Germinal center (tissue), 1 donor: ENCODE measurements at places on chromosomes 1 and 21.

- DNase-seq = no peak
Measured at GRCh38 chr1:111907321-111907720, 82.1 kb downstream of the KCND3 start.

- no peak for DNase-seq
Measured at GRCh38 chr1:35164893-35165292, 28.1 kb downstream of the SFPQ start.

DNA sequence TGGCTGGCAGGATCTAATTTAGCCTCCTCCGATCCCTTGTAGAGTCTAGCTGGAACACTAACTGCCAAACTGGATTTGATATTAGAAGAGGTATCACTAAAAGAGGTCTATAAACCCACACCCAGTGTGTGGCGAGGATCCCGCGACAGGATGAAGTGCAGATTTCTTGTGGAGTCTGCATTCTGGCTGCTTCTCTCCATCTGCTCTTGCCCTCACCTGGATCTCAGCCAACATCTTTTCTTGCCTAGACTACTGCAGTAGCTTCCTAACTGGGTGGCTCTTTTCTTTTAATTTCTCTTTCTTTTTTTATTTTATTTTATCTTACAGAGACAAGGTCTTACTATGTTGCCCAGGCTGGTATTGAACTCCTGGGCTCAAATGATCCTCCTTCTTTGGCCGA is 48.9 kb upstream of the CAPZB start:
- no peak for DNase-seq

DNA sequence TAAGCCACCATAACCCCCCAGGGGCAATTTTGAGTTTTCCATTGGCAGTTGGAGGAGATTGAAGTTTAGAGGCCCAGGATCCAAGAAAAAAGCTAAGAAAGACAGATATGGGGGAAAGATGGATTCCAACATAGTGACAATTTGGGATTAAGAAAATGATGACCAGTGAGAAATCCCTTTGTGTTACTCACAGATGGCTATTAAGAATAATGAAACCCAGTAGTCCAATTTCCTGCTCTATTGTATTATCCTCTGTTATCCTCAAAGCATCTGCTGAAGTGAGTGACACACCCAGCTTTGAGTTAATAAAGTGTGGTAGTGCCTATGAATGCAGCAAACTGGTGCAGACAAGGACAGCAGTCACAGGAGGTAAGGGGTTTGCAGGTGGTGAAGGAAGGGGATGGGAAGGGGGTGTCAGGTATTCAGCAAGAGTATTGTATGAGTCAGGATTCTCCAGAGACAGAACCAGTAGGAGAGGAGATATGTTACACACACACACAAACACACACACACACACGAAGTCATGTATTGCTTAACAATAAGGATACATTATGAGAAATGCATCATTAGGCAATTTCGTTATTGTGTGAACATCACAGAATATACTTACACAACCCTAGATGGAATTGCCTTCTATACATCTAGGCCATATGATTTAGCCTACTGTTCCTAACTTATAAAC is 112.4 kb upstream of the VANGL1 start:
- DNase-seq = no peak

DNA sequence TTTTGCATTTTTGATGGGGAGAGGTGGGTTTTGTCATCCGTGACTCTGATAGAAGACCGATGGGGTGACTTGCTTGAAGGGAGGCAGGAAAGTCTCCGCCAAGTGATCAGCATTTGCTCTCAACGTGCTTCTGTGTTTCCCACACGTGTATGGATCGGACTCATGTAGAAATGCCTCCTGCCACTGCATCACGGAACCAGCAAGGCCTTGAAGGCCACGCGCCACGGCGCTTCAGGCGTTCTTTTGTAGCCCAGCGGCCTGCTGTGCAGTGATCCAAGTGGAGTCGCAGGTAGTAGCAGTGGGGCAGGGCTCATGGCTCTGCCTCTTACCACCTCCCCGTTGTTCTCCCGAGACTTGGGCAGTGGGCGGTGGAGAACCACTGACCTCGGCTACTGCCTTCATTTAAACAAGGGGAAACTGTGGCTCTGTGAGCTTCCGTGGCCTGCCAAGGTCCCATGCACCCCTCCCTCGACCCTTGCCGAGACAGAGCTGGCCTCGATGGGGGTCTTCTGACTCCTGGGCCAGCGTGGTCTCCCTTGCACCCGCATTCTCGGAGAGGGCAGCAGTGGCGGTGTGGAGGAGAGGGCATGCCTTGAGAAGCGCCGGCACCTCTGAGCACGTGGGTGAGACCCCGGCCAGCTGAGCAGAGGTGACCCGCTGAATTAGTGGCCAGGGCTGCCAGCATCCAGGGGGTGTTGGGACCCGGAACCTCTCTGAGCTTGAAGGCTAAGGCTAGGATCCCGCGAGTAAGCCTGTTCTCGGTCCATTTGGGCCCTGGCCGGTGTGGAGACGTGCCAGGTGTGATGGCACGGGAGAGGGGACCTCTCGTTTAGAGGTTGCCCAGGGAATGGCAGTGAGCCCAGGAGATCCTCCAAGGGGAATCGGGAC is 46.1 kb upstream of the ABCG1 start:
- no peak for DNase-seq

DNA sequence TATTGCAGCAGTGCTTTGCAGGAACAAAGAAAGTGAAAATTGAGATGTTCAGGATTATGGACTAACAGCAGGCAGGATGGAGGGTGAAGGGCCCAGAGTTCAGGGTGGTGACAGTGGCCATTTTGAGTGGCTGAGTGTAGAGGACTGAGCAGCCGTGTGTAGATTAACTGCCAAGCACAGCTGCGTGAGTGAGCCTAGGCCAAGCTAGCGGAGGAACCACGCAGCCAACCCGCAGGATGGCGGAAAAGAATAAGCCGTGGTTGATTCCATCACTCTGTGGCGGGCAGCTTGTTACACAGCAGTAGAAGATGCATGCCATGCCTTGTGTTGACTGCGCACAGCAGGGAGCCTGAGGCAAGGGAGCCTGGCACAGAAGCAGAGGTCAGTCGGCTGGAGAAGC is 102.5 kb upstream of the KIF26B start:
- DNase-seq = no peak

DNA sequence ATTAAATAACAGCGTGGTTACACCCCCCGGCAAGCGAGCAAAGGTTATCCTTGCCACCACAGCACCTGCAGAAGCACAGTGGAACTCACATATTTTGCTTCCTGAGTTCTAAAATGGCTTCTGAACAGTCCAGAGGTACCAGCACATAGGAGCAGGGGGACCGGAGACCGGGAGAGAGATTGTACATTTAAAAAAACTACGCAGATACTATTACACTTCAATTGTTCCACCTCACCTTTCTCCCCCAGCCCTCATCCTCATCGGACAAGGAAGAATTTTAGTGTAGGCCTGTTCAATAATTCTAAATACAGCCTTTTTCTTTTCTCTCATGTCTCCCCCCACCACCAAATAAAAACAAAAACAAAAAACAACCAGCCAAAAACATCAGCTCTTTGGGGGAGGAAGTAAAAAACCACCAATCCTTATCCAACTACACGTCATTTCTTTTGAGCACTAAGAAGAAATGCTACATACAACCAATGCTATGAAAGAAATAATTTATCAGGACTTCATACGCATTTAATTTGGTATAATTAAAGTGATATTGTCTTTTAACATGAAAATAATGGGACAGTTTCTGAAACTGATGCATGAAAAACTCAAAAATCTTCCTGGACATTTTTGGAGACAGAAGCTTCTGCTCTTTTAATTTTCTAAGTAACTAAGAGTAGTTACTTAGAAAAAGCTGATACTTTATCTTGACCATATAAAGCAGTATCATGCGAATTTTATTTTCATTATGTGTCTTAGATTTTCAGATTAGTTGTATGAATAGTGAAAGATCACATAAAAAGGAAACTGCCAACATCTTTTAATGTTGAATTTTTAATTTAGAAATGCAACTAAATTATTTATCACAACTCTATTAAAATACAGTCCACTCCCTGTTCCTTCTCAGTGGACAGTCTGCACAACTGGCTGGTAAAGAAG is 9.1 kb downstream of the CDKN2C start:
- peak; percentile 24 for DNase-seq

DNA sequence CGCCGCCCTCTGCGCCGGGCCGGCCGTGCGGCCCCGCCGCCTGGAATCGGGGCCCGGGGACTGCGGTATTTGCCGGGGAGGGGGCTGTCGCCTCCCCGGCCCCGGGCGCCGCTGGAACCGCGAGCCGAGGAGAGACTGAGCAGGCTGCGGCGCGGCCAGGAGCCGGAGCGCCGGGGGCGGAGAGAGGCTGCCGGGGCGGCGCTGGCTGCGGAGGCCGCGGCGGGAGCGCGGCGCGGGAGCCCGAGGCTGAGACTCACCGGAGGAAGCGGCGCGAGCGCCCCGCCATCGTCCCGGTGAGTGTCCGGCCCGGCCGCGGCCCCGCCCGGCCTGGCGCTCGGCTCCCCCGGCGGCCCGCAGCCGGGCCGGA is 746 bp downstream of the DYRK1A start:
- DNase-seq = peak; percentile 24

DNA sequence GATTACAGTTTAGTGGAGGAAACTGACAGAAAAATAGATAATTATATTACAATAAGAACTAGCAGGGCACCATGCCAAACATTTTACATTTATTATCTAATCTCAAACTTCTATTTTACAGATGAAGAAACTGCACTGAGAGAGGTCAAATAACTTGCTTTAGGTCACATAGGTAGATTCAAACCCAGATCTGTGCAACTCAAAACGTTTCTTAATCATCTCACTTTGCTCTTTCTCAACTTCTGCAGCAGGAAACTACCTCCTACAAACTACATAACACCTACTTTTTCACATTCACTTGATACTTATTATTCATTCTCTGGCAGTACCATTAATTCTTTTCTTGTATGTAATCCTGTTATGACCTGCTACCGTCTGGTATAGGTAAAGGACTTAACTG is 49.9 kb upstream of the BCL10 start:
- DNase-seq = no peak

DNA sequence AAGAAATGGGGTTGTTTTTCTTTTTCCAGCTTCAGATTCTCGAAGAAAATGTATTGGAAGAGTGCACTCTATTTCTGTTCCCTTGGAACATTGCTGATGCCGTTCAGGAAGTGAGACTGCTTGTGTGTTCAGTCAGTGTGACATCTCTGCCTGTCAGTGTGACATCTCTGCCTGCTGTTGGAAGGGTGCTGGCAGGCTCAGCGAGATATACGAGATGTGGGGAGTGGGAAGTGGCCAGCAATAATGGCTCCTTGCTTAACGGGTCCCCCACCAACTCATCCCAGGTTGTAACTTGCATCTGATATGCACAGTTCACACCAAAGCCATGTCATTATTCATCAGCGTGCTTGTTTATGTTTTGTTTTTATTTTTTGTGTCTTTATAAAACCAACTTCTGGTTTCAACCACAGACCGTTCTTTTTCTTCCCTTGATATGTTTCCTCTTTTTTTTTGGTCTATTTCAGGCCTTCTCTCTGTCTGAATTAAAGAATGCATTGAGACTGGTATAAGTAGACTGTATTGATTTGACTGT is 145.4 kb downstream of the GALNT2 start:
- DNase-seq = peak; percentile 66

GRCh38 chr1:148388260-148389026 is 94.7 kb downstream of the PPIAL4G start:
- DNase-seq = peak; percentile 89

- no peak for DNase-seq
Measured at GRCh38 chr1:220877377-220878095, 1.7 kb upstream of the HLX start.

GRCh38 chr1:8430476-8430875 is 112.6 kb downstream of the SLC45A1 start:
- no peak for DNase-seq

DNA sequence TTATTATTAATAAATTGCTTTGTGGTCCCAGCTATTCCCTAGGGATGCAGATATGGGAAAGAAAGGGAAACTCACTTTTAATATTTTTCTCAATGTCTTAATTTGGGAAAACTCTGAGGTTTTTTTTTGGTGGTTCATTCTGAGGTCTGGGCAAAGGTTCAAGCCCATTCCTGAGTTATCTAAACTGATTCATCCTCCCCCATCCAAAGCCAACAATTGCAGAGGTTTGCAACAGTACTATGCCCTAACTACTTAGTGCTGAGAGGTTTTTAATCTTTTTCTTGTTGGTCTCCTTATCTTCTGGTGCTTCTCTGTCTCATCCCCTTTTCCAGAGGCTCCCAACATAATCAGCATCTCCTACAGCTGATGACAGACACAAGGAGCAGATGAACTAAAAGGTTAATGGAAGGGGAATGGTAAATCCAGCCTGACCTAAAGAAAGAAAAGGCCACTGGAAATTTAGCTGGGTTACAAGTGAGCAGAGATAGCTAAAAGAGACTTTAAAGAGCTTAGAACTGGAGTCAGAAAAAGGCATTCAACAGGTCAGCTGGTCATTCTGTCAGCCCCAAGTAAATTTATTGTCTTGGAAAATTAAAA is 390.4 kb downstream of the TGFB2 start:
- no peak for DNase-seq

DNA sequence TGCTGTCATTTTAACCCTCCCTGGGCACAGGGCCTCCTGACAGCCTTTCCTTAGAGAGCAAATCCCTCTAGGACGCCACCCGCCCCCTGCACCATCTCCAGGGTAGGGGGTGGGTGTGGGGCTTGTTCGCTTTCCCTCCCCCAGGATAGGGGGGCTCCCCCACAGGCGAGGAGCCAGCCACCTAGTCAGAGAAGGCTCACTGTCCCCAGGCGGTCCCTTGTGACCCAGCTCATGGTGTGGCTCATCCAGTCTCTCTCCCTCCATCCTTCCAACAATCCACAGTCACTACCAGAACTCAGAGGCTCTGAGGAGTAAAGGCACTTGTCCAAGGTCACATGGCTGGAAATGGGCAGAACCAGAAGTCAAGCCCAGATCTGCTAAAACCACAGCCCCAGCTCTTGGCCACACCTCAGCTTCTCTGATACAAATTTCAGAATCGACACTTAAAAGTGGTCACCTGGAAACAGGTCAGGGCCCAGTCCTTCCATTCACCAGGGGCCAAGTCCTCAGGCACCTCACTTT is 89.8 kb downstream of the MRPL37 start:
- no peak for DNase-seq

GRCh38 chr1:90823686-90824085 is 106.6 kb upstream of the BARHL2 start:
- DNase-seq = no peak

DNA sequence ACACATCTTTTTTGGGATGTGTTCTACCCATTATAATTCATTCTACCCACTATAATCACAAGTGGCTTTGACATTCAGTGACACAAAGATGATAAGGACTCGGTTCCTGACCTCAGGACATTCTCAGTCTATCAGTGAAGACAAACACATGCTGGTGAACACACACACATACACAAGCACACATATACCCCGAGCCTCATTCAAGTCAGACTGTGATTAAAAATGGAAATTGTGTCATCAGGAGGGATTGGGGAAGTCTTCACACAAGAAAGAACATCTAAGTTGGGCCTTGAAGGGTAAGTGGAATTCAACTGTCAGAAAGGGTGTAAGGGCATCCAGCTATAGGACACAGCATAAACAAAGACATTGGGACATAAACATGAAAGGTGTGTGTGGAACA is 2.6 kb upstream of the LAD1 start:
- no peak for DNase-seq
